Stimulated activated CD8-positive, alpha-beta memory T cell treated with anti-CD3 and anti-CD28 coated beads, Interleukin-15, amount 100 ng/mL, for 48 hours (primary cell): ENCODE measurements at places on chromosomes 3 and 15.

- no peak for DNase-seq
Observed at GRCh38 chr15:84400820-84401219, 165.2 kb downstream of the GOLGA6L4 start.

DNA sequence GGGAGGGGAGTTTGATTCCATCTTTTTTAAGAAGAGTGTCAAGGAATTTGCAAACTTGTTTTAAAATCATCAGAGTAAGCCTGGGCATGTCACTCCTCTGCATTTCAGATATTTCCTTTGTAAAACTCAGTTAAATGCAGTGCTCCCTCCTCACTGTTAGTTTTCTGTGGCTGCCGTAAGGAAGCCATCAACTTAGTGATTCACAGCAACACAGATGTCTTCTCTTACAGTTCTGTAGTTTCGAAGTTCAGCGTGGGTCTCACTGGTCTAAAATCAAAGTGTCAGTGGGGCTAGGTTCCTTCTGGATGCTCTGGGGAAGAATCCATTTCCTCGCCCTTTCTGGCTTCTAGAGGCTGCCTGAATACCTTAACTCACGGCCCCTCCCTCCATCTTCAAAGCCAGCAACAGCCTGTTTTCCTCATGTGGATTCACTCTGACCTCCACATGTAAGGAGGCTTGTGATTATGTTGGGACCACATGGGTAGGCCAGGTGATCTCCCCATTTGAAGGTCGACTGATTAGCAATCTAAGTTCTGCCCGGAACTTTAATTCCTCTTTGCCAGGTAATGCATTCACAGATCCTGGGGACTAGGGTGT lies 12.4 kb downstream of the ISG20 start:
- no peak for DNase-seq

DNA sequence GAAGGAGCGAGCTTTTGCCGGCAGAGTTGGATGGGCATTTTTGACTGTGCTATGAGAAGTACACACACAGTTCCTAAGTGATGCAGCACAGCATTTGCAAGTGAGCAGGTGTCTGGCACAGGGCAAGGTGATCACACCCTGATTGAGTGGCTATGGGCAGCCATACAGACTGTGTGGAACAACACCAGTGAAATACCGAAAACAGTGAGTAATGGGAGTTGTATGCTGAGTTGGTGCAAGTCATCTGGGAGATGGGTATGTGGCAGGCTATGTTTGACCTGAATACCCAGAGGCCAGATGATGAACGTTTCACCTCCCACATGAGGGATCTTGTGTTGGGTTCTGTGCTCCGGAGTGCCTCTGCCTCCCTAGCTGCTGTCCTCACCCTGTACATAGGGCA lies 53.5 kb upstream of the TIPARP start:
- DNase-seq, result no peak

DNA sequence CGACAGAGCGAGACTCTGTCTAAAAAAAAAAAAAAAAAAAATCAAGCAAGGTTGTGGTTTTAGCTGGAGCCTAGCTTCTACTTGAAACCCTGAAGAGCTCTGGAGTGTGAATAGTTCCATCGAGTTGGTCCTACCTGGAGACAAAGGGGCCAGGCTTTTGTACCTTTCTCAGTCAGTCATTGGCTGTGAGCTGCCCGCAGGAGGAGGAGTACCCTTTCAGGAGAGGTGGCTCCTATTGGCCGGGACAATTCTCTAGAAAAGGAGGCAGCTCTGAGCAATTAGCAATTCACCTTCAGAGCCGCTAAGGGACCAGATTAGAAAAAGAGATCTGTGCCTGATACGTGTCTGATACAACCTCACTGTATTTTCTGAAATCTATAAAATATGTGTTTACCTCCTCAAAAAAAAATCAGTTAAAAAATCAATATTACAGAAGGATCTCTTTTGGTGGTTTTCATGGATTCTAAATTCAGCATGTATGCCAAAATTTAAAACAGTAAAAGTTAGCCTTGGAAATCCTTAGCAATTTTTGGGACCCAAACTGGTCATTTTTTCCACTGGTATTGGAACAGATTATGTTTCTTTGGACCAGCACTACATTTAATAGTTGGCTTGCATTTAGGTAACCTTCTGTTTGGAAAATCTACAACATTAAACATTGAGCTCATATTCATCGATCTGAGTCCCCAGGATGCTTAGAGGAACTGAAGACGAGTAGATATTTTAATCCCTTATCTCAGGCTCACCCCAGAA lies 29.7 kb upstream of the PDCD6IP start:
- no peak for DNase-seq

DNA sequence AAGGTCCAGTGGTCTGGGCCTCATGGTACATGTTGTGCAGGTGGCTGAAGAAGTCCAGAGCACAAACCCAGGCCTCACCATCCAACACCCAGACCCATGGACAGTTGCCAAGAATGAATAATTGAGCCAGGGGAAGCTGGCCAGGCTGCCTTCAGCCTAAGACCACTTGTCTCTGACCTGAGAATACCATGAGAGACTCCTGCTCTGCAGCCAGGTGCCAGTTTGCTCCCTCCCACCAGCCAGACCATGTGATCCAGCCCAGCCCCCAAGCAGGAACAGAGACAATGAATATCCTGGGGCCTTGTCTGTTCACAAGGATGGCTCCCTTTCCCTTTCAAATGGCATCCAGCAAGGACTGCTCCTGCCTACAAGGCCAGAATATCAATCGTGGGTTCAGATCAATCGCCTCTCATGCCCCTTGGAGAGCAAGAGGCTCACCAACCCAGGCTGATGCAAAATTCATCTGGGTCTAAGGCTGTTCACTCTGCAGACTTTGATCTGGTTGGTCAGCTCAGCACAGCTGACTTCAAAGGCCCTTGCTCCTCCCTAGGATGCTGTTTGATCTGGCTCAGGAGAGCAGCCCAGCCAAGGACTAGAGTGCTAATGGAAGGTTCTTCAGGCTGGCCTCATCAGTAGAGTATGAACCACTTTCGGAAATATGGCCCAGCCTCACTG lies 13.4 kb downstream of the TRAIP start:
- DNase-seq, result no peak

DNA sequence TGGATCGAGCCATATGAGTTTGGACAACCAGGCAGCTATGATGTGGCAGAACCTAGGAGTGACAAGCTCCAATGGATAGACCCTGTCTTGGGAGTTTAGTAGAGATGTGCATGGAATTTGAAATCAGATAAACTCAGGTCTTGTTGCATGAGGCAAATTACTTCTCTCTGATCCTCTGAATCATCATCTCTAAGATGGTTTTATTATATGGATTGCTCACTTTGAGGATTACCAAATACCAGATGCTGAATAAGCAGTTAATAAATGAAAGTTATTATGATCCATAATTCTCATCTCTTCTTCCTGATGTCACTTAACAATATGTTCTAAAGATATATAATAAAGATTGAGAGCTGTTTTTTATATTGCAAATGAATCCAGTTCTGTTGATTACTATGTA lies 622.2 kb downstream of the NTRK3 start:
- DNase-seq, result no peak

GRCh38 chr3:105145511-105145910 lies 221.2 kb upstream of the ALCAM start:
- no peak for DNase-seq

DNA sequence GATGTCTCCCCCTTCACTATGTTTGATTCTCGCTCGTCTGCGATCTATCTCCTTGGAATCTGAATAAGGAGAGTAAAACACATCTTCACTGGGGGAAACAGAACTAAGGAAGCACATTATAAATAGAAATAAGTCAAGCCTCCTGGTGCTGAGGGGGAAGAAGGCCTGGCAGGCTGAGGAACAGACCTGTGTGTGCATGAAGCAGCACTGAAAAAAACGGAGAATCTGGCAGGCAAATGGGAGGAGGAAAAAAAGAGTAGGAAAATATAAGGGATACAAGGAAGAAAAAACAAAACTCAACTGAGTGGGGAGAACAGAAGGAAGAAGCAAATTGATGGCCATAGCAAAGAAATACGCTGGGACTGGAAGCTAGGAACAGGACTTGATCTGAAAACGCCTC lies 25.7 kb downstream of the PARP16 start:
- no peak for DNase-seq

DNA sequence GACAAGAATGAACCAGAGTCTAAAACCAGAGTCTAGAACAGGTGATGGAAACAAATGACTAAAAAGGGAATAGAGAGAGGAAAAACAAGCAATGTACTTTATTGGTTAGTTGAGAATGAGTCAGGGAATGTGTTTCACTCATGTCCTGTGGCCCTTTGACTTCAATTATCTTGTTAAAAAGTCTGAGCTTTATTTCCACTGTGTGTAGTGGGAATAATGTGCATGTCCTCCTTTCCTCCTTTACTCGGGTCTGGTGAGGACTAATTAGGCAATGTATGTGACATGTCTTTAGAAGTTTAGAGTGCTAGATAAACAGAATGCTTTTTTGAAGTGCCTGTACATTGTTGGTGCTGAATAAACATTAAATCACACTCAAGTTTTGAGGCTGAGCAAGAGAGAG lies 21.3 kb downstream of the LSAMP start:
- no peak for DNase-seq

- DNase-seq, result no peak
Observed at GRCh38 chr3:14225421-14225820, 46.8 kb downstream of the LSM3 start.
